Head of caudate nucleus (tissue), 42 donors: ENCODE measurements at places on chromosomes 11 and 22.

DNA sequence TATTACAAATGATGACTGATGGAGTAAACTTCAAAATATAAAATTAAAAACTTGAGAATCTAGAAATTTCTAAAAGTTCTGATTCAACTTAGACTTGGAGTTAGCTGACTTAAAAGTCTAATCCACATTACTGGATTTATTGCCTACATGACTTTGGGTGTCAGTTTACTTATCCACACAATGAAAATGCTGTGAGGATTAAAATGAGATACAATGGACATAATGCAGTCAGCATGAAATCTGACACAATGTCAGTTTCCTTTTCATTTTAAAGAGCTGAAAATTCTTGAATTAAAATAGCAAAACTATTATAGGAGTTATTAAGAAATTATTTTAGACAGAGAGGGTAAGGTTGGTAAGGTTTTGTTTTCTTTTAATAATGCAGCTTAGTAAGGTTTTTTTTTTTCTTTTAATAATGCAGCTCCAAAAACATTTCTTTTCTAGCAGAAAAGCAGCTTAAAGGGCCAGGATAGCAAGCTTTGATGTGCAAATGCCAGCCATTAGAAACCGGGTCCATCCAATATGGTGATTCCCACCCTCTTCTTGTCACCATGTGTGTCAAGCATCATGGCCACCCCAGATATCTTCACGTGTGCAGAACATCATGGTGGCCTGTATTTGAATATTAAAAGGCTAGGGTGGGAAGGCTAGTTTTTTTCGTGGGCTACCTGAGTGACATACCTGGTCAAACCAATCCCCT, 18.9 kb downstream of the APIP start:
- no peak for DNase-seq

DNA sequence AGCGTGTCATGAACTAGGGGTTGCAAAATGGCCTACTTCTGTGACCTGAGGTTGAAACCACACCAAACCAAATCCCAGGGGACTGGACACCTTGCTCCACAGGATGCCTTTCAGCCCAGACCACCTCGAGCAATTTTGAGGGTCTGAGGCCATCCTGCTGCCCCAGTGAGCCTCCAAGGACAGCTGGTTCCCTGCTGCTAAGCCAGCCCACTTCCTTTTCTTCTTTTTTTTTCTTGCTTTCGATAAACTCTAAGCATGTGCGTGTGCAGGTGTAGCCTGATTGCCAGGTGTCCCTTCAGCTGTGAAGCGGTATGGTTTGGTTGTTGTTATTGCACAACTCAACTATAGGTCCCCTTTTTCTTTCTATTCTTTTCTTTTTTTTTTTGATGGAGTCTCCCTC, 2.7 kb downstream of the CRYBB1 start:
- DNase-seq, result no peak

DNA sequence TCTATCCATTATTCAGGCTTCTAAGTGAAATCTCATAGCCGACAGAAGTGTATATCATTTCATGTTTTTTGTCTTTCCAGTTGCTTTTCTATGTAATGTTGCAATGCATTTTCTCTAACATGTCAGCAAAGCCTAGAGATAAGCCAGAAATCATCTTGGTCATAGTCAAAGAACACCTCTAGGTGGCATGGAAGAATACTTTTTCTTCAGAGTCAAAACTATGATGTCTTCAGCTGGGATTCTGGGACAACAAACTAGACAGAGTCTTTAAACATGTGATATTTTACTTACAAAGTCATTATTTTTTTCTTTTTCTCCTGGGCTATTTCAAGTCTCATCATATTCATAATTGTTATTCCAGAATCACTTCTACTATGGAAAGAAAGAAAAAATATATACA, 4.4 kb downstream of the GAS2 start:
- DNase-seq, result no peak

GRCh38 chr11:15957234-15957633, 399.1 kb downstream of the SOX6 start:
- no peak for DNase-seq

DNA sequence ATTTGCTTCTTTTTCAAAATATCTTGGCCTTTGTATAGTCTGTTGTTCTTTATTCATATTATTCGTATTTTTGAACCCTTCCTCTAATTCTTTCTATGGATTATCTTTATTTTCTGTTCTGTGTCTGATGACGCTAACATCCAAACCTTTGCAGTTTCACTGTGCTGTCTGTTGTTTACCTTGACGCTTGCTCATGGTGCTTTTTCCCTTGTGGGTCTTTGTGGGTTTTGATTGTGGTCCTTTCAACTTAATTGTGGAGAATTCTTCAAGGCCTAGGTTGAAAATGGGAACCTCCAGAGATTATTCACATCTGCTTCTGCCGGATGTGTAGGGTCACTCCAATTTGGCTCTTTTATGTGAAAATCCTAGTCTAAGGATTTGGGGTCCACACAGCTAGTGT, 34.6 kb downstream of the PARVG start:
- DNase-seq, result no peak

DNA sequence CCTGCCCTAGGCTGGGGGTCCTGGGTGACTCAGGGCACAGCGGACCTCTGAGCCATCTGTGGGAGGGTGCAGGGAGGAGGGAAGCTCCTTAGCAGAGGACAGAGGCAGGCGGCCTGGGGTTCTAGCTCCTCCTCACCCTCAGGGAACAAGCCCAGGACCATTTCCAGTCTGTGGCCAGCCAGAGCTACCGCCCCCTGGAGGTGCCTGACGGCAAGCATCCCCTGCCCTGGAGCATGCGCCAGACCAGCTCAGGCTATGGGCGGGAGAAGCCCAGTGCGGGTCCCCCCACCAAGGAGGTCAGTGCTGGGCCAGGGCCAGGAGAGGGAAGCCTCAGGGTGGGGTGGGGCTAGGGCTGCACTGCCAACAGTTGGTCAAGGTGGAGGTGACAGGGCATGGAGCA, 26.0 kb upstream of the LRRC10B start:
- DNase-seq, result no peak

GRCh38 chr22:50016988-50017700, 4.6 kb upstream of the IL17REL start:
- DNase-seq, result no peak

GRCh38 chr11:70020336-70021214, 57.5 kb upstream of the ANO1 start:
- DNase-seq, result no peak

DNA sequence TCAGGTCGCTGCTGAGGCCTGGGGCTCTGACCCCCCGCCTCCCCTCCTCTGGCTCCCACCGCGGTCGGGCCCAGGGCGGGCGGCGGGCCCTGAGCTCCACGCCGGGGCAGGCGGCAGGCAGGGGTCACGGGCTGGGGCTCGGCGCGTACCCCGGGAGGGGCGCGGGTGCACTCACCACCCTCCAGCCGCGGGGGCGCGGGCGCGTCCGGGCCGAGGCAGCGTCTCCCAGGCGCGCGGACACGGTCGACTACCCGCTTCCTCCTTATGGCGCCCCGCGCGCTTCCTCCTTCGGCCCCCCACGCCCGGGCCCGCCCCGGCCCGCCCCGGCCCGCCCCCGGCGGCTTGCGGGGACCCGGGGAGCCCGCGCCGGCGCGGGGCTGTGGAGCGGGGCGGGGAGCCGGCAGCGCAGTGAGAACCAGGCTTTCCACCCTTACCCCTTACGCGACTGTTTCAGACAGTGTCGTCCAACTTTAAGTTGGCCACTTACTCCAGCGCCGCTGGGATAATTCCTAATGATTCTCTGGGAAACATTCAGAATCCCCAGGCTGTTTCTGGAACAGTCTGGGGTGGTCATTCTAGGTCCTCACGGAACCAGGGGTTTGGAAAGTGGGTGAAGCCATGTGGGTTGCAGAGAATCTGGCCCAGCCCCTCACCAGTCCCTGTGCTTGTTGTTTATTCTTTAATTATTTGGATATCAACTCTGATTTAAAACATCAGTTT, at the start of gene BID:
BID (minus strand) TSS at position 264 of the 720 bp plus-strand sequence. CDS start 24,353 bp downstream, outside the sequence.
- DNase-seq, result no peak

GRCh38 chr22:49218142-49218541, 609.5 kb downstream of the BRD1 start:
- DNase-seq, result no peak

GRCh38 chr11:12496181-12497025, 119.0 kb downstream of the PARVA start:
- DNase-seq, result no peak

DNA sequence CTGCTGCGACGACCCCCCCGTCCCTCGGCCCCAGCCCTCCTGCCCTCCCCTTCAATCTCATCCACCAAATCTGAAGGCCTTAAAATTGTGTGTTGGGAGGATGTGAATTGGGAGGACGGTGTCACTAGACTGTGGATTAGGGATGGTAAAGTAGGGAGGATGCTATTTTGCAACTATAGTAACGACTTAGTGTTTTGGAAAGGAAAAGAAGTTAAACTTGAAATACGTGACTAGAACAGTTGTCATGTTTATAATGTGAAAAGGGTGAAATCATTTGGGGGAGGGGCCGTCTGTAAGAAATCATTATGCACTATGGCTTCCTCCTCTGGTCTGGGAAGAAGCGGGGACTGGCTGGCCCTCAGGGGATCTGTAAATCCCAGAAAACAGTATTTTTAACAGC, 43.4 kb upstream of the NNMT start:
- no peak for DNase-seq

DNA sequence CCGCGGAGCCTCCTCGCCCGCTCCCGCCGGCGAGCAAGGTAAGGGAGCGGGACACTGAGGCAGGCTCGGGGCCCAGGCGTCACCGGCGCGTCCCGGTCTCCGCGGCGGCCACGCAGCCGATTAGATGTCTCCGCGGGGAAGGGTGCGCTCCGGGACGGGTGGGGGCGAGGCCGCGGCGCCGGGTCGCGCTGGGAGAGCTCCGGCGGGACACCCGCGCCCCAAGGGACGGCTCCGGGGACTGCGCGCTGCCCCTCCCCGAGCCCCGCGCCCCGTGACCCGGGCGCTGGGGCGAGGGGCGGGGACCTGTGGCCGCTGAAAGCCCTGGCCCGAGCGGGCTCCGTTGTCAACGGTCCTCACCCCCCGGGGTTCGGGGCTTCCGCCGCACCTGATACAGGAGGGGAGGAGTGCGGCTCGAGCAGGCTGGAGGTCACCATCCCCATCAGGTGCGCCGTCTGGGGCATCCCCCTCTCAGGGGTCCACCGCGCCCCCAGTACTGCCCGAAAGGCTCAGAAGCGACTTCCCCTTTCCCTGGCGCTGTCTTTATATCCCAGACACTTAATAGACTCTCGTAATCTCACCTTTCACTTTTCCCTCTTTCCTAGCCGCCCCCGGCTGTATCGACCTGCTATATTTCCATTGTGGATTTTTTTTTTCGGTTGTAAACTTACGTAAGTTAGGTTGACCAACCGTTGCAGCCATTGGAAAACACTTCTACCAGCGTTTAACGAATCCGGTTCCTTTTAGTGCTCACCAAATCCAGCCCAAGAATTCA, 573 bp downstream of the PPFIA1 start:
- no peak for DNase-seq

DNA sequence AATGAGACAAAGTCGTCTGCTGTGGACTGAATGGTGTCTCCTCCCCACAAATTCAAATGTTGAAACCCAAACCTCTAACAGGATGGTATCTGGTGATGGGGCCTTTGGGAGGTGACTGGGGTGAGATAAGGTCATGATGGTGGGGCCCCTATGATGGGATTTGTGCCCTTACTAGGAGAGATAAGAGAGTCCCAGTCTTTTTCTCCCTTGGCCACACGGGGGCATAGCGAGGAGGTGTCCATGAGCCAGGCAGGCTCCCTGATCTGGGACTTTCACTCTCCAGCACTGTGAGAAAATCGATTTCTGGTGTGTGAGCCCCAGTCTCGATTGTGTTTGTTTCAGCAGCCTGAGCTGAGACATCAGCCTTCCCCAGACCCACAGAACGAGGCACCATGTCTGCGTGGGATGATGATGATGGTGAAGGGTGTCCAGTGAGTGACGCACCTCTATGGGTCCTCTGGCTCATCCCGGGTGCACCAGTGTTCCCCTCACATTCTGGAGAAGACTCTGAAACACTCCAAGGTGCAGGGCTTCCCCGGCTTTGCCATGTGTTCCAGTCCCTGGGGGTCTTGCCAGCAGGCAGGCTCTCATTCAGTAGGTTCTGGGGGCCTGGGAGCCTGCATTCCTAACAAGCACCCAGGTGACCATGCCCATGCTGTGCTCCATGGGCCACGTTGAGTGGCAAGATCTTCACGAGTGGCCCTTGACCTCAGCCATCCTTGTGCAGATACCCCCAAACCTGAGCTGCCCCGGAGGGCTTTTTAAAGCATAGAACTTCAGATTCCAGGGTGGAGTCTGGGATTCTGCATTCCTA, 363.0 kb downstream of the CTTN start:
- DNase-seq, result no peak

DNA sequence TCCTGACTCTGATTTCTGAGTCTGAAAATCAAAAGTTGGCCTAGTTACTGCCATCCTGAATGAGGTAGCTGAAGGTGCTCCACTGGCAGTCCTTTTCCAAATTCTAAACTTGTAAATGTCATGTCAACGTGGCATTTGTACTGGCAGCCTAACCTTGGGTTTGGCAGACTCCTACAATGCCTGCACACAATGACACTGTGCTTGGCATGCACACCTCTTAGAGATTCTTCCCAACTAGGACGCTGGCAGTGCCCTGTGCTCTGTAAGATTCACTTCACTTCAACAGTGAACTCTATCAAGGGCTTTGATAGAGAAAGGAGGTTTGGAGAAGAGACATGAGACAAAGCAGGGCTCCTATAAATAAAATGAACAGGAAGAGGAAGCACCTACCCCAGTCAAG, 21.9 kb upstream of the PPP2R1B start:
- no peak for DNase-seq

DNA sequence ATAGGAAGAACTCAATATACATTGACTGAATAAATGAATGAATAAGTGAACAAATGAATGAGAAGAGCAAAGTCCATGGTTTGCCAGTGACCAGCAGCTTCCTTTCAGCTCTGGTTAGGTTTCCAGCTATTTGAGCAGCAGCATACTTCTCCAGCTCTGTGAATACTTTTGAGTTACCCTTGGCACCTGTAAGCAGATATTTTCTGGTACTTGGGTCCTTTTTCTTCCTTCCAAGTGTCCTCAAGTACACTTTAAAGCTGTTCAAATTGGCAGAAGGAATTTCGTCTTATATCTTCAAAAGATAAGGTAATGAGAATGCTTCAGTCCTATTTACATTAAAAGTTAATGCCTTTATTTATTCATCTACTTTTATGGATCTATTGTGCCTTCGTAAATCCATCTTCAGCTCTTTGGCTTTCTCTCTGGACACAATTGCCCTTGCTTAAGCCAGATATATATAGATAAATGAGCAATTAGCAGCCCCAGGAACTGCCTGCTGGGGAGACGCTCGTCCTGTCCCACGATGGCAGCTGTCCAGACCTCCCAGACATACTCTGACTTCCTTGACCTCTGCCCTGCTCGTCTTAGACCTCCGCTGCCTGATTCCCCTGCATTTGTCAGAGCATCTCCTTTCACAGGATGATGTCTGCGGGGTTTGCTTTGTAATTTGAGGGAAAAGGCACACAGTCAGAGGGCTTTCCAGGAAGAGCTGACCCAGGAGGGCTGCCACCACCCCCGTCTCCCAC, 926.3 kb downstream of the OPCML start:
- no peak for DNase-seq
